Left renal pelvis (tissue), 4 donors: ENCODE measurements at places on chromosomes 4 and X.

DNA sequence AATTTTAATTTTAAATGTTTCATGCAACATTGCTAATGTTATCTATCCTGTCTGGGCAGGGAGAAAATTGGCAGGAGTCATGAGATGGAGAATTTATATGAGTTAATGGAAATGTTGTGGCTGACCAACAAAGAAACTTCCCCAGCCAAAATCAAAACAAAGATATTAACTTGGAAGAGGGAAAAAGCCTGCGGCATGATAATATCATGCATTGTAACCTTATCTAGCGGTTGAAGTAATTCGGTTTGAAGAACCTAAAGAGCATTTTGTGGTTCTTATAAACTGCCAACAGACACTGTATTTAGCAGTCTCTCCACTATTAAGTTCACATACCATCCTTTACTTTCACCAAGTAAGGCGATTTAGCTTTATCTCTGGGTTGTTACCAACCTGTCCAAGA is 42.3 kb downstream of the DKK2 start:
- DNase-seq, result no peak

GRCh38 chrX:38326086-38326485 is 1.2 kb downstream of the RPGR start:
- no peak for DNase-seq

DNA sequence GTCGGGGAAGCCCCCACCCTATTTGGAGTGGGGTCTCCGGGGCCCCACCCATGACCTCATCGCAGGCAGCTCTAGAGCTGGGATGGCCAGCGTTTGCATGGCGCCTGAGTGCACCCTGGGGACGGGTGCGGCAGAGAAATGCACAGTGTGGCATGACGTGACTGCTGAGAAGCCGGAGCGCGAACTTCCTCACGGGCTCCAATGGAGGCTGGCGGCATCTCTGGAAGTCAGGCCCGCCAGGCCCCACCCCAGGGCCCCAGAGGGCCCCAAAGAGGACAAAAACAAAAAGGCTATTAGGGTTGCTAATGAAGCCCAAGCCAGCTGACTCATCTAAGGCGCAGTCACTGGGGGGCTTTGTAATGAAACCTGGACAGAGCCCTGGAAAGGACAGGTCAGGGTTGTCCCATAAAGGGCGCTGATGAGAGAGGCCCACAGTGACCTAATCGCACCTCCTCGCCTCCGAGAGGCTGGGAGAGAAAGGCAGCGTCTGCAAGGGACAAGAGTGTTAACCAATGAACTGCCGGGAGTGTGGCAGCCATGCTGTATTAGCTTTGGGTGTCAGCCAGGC is 86.0 kb upstream of the C1QTNF7 start:
- no peak for DNase-seq

- no peak for DNase-seq
Measured at GRCh38 chr4:180436361-180436760, 1806.8 kb upstream of the TENM3 start.

DNA sequence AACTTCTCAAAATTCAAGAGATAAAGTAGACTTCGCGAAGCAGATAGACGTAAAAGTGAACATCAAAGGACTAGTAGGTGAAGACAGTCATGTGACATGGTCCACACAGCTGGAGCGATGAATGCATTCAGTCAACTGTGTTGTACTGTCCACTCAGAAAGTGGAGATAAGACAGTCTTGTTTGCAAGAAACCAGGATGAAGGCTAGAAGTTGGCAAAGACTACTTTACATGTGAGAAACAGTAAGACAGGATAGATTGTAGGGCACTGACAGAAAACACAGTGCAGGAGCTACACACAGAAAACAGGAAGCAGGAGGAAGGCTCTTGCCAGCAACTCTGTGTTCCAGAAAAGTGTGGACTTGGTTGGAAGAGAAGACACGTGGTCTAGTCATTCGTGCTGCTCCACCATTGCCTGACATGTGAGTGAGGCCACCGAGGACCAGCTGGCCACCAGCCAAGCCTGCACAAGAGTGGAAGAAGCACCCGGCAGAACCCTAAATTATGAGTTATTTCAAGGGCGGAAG is 78.9 kb downstream of the FAT1 start:
- no peak for DNase-seq

DNA sequence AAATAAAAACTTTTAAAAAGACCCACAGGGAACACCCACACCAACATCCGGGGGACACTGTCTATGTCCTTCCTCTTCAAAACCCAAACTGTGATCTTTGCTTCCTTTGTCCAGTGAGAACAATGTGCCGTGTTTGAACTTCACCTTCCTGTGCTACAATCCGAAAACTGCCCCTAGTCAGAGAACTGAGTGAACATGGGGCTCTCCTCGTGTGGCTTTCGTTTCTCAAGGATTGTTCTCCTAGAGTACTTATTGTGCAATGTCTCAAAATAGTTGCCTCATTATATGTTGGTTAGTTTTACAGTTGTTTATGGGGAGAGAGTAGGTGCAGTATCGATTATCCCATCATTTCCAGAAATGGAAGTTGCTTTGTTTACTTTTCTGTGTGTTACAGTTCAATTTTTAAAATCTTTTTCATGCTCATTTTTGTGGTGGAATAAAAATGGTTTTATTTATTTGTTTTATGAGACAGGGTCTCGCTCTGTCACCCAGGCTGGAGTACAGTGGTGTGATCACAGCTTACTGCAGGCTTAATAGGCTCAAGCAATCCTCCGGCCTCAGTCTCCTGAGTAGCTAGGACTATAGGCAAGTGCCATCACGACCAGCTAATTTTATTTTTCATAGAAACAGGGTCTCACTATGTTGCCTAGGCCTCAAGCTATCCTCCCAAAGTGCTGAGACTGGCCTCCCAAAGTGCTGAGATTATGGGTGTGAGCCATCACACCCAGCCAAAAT is 29.9 kb downstream of the RBMX start:
- DNase-seq, result no peak

DNA sequence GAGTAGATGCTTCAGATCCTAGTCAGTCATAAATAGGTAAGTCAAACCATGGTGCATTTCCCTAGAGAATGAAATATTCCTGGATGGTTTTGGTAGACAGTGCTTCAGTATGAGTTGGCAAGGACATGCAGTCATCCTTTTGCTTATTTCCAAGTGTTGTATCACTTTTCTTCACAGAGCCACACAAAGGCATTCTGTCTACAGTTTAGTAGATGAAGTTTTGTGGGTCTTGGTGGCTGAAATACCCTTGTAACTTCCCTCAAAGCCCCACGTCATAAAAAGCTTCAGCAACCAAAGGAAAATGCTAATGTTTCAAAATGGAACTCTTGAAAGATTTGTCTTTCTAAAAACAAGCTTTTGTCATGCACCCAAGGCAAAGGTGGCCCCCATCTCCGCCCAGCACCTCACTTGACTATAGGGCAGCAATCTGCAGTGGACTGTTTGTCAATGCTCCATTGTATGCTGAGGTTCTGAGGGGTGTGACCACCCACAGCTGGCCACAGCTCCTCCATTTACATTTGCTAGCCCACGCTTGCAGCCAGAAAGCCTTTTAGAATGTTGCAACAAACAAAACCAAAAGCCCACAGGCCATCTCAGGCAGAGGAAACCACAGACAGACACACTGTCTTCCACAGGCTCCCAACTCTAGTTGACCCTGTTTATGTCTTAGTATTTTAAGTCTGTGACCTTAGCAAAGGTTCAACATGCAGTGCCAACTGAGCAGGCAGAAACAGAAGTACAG is 87.1 kb upstream of the FAM9C start:
- DNase-seq, result no peak
